ENCODE measurements at places on chromosomes 5 and 9. TPM values are rescaled to one million over a fixed set of nuclear protein-coding genes. Genes with fewer than 3 reads are reported as not detected.

NFIB gene
- 56.9 TPM for total RNA-seq

SLC1A1 gene
- 3.5 TPM for total RNA-seq

GBGT1 gene
- total RNA-seq = 18.7 TPM

SARDH gene
- 2.9 TPM for total RNA-seq

CD74 gene
- 537 TPM for total RNA-seq

TCF7 gene
- 1.4 TPM for total RNA-seq

Measured in esophagus muscularis mucosa (tissue), 4 donors.